ENCODE measurements at places on chromosomes 6 and 20.

- DNase-seq, result no peak
Measured at GRCh38 chr20:51085769-51086168, 62.9 kb upstream of the KCNG1 start.

DNA sequence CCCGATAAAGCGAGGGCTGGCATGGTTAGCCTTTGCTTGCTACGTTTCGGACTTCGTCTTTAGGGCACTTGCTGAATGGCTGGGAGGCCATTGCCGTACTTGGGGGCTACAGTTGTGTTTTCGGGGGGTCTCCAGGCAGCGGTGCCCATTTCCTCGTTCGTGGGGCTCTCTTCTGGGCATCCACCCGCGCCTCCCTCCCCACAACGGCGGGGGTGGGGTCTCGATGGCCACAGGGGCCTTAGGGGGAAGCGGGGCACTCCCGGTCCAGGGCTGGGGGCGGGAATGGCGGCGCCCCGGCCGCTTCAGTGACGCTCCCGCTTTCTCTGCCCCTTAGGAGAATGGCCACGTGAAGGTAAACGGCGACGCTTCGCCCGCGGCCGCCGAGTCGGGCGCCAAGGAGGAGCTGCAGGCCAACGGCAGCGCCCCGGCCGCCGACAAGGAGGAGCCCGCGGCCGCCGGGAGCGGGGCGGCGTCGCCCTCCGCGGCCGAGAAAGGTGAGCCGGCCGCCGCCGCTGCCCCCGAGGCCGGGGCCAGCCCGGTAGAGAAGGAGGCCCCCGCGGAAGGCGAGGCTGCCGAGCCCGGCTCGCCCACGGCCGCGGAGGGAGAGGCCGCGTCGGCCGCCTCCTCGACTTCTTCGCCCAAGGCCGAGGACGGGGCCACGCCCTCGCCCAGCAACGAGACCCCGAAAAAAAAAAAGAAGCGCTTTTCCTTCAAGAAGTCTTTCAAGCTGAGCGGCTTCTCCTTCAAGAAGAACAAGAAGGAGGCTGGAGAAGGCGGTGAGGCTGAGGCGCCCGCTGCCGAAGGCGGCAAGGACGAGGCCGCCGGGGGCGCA, 2.4 kb downstream of the MARCKS start:
- DNase-seq, result peak; percentile 36

DNA sequence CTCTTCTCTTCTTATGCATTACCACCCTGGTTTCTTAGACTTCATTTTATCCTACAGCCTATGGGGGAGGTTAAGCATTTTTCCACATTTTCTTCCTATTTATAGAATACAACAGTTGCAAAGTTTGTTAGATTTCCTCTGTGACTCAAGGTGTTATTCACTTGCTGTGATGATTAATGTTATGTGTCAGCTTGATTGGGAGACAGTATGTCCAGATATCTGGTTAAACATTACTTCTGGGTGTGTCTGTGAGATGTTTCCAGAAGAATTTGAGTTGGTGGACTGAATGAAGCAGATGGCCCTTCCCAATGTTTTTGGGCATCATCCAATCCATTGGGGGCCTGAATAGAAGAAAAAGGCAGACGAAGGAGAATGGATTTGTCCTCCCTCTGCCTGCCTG, 131.3 kb downstream of the C6orf118 start:
- DNase-seq, result no peak

- DNase-seq, result no peak
Measured at GRCh38 chr6:158808941-158809678, 10.1 kb downstream of the EZR start.

DNA sequence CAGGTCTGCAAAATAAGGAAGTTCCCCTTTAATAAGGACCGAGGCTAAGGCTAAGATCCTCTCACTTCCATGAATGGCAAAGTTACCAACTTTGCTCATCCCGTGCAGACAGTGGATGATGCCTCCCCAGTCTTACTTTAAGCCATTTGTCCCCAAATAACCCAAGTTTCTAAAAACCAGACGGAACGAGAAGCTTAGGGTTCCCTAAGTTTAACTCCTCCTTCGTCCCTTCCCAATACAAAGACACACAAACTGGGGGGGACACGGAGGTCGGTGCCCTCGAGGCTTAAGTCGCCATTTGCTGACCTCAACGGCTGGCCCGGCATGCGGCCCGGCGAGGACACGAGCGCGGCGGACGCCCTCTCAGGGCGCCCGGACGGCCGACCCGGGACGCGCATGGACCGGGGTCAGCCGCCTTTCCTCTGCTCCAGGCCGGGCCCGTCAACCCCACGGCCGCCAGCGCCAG, 527 bp downstream of the FBXO30 start:
- no peak for DNase-seq

DNA sequence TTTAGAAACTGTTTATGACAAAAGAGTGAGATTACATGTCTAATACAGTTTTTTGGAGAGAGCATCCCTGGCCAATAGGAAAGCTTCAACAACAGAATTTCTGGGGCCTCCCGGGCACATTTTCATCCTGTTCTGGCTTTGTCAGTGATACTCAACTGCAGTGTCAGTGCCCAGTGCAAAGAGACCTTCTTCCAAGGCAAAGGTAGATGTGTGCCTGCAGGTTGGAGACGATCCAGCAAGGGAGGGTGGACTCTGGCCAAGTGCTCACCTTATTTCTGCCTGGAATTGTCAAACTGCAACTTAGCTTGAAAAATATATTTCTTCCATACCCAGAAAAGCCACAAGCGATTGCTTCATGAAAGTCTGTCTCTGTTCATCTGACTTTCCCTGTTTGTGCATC, 211.6 kb upstream of the SNX9 start:
- DNase-seq, result no peak

DNA sequence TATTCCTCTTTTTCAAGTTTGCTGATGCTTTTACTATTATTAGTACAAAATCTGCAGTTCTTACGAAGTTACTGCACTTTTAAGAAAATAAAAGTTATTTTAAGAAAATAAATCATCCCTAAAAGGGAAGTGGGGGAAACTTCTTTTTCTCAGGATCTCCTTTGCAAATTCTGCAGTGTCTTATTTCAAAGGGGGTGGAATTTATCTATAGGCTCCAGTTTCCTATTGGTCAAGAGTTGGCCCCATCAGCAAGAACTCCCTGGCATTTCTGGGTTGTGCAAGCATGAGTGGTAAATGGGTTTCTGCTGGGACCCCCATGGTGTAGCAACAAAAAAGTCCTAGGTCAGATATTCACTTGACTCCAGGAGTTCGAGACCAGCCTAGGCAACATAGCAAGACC, 136.3 kb upstream of the PRDM1 start:
- DNase-seq, result no peak

- no peak for DNase-seq
Measured at GRCh38 chr6:46997646-46998045, 44.5 kb downstream of the ADGRF1 start.

DNA sequence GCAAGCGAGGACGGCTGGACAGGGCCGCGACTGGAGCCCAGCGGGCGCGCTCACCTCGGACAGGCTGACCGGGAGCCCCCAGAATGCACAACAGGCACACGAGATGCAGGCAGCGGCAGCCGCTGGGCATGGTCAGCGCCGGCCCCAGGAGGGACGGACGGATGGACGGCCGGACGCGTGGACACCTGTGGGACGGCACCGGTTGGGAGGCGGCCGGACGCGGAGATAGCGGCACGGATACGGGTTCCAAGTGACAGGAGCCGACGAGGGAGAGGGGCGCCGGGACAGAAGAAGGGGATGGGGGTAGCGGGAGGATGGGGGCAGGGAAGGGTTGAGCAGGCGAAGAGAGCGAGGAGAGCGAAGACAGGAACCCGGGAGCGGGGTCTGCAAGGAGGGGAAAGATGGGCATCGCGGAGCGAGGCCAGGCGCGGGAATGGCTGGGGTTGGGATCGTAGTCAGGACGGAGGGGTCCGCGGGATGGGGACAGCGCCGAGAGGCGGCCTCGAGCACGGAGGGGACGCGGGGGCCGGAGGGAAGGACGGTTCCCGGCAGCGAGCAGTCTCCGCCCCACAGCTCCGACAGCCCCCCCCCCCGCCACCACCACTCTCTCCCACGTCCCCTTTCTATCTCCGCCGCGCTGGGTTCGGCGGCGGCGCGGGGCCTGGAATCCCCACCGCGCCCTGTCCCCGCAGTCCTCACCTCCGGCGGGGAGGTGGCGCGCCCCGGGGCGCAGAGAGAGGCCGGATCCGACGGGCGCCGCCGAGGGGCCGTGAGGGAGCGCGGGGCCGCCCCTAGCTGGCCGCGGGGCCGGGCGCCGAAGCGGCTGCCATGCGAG, 435 bp downstream of the DLK2 start:
- peak; percentile 88 for DNase-seq

DNA sequence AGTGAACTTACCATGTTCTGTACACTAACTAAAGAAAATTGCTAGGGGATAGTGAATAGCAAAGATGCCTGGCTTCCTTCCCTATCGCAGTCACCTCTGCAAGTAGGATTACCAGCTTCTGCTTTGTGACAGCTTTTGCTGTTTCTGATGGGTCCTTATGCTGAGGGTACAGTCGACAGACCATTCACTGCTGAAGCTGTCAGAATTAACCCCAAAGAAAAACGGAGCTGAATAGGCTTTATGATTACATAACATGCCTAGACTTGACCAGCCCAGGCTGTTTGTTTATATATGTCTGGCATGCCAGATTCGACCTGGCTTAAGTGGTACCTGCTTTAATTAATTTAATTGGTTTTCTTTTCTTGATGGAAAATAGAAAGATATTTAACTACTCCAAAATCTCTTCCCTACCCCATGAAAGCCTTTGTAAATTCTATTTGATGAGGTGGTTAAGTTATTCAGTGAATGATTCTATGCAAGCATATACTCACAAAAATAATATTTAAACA, 21.7 kb upstream of the PRELID3B start:
- DNase-seq, result no peak

DNA sequence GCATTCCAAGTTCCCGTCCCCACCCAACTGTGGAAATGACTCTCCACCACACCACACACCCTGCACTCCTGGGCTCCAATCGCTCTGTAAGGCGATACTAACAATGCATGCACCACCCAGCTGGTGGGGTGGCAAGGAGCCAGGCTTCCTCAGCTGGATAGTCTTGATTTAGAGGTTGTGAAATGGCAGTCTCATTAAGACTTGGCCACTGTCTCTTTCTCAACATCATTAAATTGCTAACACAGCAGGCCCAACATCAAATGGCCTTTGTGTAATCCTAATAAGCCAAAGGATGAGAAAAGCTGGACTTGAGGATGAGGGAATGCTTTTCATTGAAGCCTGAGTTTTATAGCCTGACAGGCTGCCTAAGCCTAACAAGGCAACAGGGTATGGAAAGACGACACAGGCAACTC, 223.7 kb downstream of the GMDS start:
- no peak for DNase-seq

GRCh38 chr6:126722411-126722810, 382.5 kb downstream of the CENPW start:
- DNase-seq, result no peak

DNA sequence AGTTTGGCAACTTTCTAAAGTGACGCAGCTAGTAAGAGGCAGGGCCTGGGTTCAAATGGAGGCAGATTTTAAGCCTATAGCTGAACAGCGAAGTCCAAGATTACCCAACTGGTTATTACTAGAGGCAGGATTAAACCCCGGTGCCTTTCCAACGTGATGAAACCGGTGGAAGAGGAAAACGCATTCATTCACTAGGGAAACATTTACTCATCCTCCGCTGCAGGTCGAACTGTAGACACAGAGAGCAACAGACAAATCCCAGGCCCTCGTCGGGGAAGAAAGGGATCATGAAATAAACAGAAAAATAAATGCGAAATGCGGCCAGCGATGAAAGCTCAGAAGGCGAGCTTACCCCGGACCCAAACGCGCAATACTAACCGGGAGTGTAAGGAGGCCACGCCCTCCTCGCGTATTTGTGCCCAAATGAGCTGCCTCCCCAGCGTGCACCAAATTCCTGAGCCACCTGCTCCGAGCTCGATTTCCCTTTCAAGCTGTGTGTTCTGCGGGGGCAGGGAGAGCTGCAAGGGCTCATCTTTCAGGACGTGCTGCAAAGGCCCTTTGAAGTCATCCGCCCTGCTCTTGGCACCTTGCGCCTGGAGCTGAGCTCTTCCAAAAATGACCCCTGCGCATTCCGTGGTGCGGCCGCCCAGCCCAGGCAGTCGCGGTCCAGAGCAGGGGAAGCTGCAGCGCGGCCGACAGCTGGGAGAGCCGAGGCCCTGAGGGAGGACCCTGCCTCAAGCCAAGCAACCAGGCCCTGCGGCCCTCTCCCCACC, 46.9 kb downstream of the PDYN start:
- DNase-seq, result no peak

GRCh38 chr6:66328200-66328599, 621.2 kb upstream of the EYS start:
- DNase-seq, result no peak

DNA sequence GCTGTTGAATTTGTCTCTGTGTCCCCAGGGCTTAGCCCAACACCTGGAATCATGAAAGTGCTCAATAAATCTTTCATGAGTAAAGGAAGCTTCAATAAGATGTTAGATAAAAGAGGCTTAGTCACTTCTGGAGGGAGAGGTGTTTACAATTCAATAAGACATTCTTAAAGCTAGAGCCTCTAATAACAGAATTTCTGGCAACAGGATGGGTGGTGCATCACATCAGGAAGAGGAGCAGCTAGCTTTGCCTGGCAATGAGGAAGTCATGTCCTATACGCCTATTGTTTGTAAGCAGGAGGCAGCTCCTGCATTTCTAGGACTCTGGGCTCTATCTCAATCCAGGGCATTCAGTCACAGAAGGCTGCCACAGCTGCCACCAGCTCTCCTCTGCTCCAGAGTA, 638.5 kb downstream of the EPM2A start:
- DNase-seq, result no peak

- no peak for DNase-seq
Measured at GRCh38 chr6:2843138-2843740, 1.6 kb upstream of the SERPINB1 start.

DNA sequence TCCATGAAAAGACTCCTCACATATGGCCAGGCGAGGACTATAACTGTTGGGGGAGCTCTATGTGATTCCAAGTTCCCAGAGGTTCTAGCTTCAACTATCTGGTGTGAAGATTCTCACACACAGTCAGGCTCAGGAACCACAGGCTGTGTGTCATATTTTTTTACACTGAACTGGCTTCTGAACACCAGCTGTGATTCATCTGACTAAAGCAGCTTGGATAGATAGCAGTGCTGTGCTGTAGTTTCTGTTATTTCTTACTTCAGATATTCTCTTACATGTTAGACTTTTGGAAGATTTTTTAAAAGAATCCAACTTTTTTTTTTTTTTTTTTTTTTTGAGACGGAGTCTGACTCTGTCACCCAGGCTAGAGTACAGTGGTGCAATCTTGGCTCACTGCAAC, 140.7 kb upstream of the MCHR2 start:
- no peak for DNase-seq
